T1000 (cell line): ENCODE measurements at places on chromosomes 6 and 20.

DNA sequence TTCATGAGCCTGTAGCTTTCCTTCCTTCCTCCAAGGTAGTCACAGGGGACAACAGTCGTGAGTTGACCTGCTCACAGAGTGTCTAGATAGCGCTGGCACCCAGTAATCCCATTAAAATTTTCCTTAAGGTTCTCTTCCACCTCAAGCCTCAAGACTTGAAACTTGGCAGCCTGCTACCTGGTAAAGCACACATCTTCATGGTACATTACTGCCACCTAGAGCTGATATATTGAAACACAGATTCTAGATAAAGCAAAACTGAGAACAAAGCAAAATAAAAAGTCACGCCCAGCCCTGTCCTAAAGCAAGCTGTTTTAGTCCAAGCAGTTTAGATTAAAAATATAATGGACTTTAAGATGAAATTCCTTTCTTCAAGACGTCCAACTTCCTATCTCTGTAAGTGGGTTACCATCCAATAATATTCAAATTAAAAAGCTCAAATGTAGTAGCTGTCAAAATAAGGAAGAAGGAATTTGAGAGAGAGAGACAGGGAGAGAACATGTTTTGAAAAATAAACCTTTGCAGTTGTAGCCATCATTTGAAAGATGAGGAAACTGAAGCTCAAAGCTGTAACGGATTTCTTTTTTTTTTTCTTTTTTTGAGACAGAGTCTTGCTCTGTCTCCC is 50.7 kb upstream of the CD83 start:
- DNase-seq: no peak

GRCh38 chr6:131065824-131066171 is 2.8 kb upstream of the EPB41L2 start:
- no peak for DNase-seq

- DNase-seq: no peak
Observed at GRCh38 chr6:1088492-1089001, 223.4 kb upstream of the FOXQ1 start.

DNA sequence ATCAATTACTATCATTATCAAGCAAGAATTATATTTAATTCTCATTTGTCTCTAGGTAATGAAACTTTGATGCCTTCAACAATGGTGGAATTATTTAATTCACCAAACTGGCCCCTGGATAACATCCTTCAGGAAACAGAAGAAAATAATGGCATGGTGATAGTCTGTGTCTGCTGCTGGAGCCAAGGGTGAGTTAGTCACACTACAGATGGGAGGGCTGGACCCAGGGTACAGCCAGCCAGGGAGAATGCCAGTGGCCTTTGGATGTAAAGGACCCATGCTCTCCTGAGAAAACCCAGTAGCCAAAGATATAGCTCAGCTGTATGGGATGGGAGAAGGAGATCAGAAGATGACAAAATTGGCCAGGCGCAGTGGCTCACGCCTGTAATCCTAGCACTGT is 60.0 kb upstream of the CNKSR3 start:
- DNase-seq: no peak

DNA sequence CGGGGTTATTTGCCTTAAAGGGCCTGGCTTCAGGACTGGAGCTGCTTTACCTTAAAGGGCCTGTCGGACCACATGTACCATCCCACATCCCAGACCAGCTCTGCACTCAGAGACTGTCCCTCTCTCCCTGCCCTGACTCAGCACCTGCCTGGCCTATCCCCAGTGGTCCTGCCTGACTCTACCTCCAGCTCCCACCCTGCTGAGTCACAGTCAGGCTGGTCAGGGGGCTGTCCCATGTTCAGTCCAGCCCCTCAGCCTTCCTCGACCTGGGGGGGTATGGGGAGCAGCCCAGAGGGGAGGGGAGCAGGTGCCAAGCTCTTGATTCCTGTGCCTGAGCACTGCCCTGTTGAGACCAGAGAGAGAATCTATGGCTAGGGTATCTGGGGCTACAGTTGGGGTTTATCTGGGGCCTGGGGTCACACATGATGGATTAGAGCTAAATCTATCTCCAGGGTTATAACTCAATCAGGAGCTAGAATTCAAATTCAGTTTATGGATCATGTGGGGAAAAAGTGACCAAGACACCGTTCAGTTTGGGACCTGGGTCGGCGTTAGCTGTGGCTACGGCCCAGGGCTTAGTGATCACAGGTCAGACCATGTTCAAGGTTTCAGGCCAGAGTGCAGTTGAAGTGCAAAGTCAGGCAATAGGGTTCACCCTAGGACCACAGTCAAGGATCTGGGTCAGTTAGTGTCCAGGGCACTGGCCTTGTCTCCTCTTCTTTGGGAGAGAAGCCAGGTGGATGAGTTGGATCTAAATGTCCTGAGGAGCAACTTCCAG is 9.4 kb upstream of the TRIB3 start:
- DNase-seq: no peak

- DNase-seq: no peak
Observed at GRCh38 chr20:63574829-63575743, 1.0 kb upstream of the HELZ2 start.

GRCh38 chr20:41051009-41051825 is 22.6 kb downstream of the TOP1 start:
- DNase-seq: no peak

DNA sequence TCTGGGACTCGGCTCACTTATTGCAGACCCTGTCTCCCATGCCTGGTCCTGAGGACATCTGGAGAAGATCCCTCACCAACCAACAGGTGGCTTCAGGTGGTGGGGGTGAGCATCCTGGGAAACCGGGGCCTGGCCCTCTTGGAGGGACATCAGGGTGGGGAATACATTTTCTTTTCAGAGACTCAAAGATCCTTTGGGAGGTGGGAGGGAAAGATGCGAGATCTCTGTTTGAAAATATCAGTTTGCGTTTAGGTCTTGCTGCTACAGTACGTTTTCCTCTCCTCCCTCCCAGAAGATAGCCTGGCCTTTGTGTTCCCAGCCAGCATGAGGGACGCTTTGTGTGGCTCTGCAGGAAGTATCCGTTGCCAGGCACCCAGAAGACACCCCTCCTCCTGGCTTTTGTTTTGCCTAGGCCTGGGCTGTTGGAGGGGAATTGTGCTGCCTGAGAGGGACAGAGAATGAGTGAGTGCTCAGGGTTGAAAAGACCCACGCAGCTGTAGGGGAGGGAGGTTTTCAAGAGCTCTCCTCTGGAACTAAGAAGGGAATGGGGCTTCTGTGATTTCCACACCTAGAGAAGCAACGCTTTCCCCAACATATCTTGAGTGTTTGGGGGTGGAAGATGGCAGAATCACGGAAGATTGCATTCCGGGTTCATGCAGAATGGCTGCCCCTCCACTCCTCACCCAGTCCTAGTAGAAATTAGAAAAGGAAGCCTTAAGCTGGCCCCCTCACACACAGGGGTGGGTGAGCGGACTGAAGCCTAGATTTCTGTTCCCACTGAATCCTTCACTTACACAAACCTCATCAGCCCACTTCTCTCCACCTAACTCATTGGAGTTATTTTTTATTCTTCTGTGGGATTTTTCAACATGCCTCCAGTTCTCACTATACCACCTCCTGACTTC is 22.0 kb upstream of the SLC2A12 start:
- no peak for DNase-seq
